ENCODE measurements at places on chromosomes 11 and 22.

DNA sequence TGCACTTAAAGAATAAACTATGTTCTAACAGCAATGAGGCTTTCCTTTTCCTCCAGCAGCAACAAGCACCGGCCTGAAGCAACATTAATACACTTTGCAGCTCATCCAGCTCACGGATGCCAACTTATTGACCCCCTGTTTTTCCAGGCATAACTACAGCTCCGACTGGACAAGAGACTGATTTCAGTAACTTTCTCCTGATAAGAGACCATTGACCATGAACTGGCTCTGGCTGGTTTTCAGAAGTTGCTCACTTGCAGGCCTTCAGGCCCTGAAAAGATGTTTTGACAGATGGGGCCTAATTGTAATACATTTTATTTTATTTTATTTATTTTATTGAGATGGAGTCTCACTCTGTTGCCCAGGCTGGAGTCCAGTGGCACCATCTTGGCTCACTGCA, 27.5 kb downstream of the GGT5 start:
- DNase-seq = no peak

GRCh38 chr11:116563712-116564047, 209.1 kb downstream of the BUD13 start:
- DNase-seq = no peak

DNA sequence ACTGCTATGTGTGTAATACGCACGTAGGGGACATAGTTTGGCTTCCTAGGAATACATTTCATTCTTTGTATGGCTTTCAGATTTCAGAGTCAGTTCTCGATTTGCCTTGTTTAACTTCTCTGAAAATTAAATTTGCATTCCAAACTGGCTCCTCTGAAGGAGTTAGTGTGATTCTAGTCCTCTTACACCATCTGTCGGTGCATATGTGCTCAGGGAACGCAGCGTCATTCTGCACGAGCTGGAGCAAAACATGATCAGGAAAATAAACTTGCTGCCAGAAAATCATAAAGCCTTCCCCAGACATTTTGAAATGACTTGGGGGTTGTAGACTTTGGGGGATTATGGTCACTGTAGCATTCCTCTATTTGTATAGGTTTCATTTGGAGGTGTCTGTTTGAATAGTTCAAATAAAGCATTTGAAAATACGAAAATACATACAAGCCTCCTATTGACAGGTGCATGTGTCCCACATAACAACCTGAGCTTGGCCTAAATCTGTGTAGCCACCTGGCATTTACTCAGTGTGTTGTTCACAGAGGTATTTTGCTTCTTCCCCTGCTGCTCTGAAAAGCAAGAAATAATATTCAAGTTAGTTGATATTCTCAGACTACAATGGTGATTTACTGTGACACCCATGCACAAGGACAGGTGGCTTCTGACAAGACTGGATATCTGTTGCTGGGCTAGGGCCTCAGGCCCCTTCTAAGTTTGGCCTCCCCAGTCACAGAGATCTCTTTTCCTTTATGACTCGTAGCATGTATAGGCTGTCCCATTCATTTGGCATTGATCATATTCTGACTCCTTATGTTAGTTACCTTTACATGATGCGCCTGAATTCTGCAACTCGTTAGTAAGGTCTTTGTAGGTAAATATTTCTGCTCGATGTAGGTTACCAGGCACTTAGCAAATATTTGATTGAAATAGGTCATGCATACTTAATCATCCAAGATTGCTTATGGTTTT, 81.6 kb upstream of the SORL1-AS1 start:
- no peak for DNase-seq

- no peak for DNase-seq
Measured at GRCh38 chr11:74169738-74170458, 904 bp downstream of the C2CD3 start.

DNA sequence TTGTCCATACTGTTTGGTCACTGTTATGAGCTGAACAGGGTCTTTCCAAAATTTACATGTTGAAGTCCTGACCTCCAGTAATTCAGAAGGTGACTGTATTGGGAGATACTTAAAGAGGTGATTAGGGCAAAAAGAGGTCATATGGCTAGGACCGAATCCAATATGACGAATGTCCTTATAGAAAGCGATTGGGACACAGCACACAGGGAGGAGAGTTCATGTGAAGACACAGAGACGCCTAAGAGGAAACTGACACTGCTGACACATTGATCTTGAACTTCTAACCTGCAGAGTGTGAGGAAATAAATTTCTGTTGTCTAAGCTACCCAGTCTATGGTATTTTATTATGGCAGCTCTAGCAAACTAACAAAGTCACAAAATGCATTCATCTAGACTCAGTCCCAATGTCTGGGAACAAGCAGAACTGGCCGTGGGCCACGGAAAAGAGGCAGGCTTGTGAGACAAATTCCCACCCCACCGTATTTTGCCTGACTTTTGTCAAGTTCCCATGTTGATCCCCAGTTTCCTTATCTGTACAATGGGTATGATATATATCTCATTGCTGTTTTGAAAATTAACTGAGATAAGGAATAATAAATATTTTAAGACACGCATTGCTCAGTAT, 295.0 kb downstream of the NTM start:
- DNase-seq = no peak

DNA sequence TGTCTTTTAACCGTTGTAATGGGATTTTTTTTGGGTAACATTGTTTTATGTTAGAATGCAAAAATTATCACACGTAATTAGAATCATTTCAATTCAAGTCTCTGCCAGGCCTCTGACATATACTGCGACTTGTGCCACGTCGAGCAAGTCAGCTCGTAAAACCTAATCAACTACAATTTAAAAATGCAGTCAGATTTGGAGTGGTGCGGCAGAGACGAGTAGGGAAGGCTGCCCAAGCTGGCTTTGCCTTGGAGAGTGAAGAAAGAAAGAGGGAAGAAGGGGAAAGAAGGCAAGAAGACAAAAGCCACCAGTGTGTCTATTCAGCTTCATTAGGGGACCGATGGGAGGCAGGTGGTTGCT, 110.7 kb downstream of the MIAT start:
- DNase-seq = no peak

DNA sequence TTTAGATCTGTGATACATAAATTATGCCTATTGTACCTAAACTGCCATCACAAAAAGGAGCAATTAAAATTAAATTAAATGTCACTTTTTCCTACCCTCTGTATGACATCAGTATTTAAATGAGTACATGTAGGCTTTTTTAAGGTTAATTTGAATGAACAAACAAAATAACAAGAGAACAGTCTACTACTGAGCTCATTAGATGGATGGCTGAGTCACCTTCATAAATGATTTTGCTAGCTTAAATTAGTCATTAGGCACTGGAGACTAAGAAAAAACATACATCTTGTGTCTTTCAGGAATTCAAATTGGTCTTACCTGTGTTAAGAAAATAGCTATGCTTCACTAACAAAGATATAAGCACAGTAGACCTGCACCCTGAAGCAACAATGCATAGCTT, 153.6 kb downstream of the RCN1 start:
- DNase-seq = no peak

DNA sequence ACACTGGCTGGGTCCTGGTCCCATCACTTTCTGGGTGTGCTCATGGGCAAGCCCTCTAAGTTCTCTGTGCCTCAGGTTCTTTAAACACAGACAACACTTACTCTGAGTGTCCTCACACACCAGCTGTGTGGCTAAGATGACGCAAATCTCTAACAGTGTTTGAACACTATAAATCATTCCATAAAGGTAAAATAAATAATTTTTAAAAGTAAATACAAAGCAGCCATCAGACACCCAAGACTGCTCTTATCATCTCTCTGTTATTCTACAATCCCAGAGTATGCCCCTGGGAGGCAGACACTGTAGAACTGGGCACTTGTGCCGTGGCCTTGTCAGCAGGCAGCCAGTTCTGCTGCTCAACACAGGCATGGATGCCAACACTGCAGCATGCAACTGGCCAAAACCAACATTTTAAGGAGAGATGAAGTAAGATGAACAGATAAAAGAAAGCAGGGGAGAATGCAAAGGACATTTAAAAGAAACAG, 56.8 kb downstream of the RPL27A start:
- DNase-seq = no peak

- no peak for DNase-seq
Measured at GRCh38 chr11:110988671-110989070, 256.9 kb upstream of the POU2AF2 start.

- no peak for DNase-seq
Measured at GRCh38 chr11:19225123-19225522, 15.6 kb downstream of the E2F8 start.

DNA sequence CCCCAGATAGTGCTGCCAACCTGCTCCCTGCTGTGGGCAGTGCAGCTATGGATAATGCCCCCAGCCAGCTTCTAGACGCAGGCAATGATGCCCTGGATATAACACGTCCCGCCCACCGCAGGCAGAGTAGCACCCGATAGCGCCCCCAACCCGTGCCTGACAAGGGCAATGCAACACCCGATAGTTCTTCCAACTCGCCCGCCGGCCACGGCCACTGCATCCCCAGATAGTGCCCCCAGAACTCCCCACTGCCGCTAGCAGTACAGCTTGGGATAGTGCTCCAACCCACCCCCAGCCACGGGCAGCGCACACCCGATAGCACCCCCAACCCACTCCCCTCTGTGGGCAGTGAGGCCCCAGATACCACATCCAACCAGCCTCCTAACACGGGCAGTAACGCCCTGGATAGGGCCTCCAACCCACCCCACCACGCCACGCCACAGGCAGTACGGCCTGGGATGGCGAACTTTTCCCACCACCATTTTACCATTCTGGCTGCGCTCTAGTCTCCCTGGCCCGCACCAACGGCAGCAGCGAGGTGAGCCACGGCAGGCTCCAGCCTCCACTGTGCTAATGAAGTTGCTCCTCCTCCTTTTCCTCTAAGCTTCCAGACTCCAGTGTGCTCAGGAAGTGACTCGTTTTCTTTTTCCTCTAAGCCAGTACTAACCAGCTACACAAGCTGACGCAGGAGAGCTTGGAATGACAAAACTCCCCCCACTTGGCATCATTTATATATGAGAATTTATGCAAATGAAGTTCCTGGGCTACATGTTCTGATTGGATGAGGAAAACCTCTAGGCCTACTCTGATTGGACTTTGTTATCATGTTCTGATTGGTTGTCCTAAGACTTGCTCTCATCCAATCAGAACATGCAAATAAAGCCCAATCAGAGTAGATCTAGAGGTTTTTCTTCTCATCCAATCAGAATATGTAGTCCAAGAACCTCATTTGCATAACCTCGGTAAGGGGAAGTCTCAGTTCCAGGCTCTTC, 3.0 kb upstream of the RFPL3 start:
- no peak for DNase-seq

GRCh38 chr11:81725701-81726100, 1008.0 kb downstream of the FAM181B start:
- DNase-seq = no peak

DNA sequence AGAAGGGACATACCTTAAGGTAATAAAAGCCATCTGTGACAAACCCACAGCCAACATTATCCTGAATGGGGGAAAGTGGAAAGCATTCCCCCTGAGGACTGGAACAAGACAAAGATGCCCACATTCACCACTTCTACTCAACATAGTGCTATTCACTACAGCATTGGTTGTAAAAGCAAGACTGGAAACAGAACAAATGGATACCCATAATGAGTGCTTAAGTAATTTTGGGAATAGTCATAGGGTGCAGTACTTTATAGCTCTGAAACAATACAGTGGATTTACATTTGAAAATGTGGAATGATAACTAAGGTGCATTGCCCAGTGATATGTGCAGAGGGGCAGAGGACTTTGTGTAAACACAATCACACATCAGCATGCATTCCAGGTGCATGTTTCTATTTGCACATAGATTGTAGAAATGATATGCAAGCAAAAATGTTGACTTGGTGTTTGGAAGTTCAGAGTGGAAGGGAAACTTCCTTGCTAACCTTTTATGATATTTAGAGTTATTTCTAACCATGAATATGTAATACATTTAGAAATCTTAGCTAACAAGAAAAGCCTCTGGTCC, 112.3 kb downstream of the IGLL1 start:
- DNase-seq = no peak

- no peak for DNase-seq
Measured at GRCh38 chr11:897253-898142, 13.1 kb downstream of the CHID1 start.

DNA sequence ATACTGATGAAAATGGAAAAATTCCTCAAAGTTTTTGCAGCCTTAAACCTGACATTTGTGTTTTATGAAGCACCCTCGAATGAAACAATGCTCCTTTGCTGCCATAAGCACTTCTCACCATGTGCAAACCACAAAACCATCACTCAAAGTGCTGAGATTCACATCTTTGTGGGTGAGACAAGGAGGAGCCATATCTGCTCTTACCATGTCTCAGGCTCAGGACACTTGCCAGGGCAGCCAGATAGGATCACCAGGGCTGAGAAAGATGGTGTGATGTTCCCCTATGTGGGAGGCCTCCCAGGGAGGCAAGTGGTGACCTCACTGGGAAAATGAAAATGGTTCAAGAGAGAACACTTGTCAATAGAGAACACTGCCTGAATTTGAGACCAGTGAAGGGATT, 120.4 kb downstream of the CCDC34 start:
- no peak for DNase-seq

GRCh38 chr11:124043420-124043819, 2.3 kb upstream of the OR10G7 start:
- DNase-seq = no peak

GRCh38 chr11:126154691-126155090, 56.8 kb downstream of the RPUSD4 start:
- no peak for DNase-seq

DNA sequence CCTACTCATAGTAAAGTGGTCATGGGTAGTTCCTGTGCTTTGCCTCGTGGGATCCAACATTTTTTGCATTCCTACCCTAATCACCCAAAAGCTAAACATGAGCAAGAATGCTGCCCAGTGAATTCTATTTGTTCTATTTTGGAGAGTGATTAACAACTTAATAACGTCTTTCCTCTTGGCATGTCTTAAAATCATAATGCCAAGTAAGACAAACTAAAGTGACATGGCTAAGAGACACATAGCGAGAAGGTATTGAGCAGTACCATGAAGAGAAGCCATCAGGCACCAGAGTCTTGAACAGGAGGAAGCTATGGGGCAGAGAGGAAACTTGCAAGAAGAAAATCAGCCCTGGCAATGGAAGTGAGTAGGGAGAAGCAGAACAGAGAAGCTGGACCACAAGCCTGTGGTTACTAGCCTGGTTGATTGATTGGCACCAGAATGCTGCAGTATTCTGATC, 32.0 kb downstream of the EXPH5 start:
- DNase-seq = no peak

DNA sequence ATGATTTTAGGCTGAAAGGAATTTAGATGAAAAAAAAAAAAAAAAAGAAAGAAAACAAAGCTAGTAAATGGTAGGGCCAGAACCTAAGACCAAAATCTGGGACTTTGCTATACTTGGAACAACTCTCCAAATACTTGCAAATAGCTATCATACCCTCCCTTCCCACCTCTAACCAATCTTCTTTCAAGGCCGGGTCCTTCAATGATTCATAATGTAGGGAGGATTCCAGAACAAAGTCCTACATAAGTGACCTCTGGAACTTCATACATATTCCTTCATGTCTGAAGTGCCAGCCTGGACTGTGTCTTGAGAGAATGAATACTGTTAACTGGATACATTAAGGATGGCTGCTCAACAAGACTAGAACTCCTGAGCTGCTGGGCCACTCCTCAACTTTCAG, 9.9 kb downstream of the STK33 start:
- DNase-seq = no peak

GRCh38 chr11:6571434-6572008, 31.9 kb downstream of the RRP8 start:
- no peak for DNase-seq

- no peak for DNase-seq
Measured at GRCh38 chr11:130323452-130324450, 9.0 kb upstream of the ZBTB44 start.

- DNase-seq = no peak
Measured at GRCh38 chr11:127996825-127997224, 590.5 kb downstream of the ETS1 start.

Measured in heart left ventricle (tissue), 16 donors.